Thymus (tissue), 14 donors: ENCODE measurements at places on chromosomes 1 and 21.

GRCh38 chr1:31583995-31584868 lies 7.9 kb downstream of the TINAGL1 start:
- H3K4me3 ChIP-seq, result no peak overlapping the region
- no peak overlapping the region for H3K27ac ChIP-seq
- peaks cover 2% of the 10 kb centered on the region for H3K4me1 ChIP-seq
- DNase-seq, result no peak
- no peaks in the 10 kb centered on the region for H3K36me3 ChIP-seq
- peaks cover 9% of the 10 kb centered on the region for H3K27me3 ChIP-seq

- H3K4me3 ChIP-seq, result no peak overlapping the region
- no peak for DNase-seq
- no peaks in the 10 kb centered on the region for H3K27me3 ChIP-seq
- H3K4me1 ChIP-seq, result peaks cover 3% of the 10 kb centered on the region
- no peak overlapping the region for H3K27ac ChIP-seq
Observed at GRCh38 chr1:25186161-25187007, 45.9 kb downstream of the SYF2 start.

DNA sequence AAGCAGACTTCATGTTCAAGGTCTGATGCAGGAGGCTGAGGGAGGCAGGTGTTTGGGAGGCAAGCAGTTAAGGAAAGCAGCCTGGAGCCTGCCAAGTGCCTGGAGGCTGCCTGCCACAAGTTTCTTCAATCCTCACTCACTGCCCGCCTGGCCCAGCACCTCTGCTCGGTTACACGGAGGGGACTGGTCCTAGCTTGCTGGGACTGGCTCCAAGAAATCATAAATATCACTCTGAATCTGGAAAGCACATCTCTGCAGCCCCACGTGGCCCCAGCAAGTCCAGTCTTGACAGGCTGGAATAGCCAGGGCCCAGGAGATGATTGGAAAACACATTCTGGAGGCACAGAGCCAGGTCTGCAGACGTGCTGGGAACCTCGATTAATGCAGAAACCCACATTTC lies 83.9 kb downstream of the BCAR3 start:
- no peak for DNase-seq
- H3K27ac ChIP-seq, result no peak overlapping the region
- H3K4me1 ChIP-seq, result peaks cover 21% of the 10 kb centered on the region

DNA sequence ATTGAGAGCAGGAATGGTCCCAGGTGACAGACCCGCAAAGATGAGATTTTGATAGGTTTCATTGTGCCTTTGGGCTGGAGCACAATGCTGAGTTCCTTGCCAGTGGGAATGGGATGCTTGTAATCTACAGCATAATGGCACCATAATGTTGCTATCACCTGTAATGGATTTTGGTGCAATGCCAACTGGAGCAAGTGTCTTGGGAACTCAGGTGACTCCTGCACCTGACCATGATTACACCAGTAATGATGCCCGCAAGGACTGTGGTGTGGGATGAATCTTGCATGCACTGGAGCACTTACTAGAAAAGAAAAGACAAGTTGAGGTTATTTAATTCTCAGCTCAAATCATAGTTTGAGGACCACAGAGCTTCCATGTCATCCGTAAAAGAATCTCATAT lies 96.7 kb downstream of the PTPRU start:
- no peaks in the 10 kb centered on the region for H3K36me3 ChIP-seq
- H3K27ac ChIP-seq, result no peak overlapping the region
- no peak for DNase-seq
- H3K4me3 ChIP-seq, result no peak overlapping the region

DNA sequence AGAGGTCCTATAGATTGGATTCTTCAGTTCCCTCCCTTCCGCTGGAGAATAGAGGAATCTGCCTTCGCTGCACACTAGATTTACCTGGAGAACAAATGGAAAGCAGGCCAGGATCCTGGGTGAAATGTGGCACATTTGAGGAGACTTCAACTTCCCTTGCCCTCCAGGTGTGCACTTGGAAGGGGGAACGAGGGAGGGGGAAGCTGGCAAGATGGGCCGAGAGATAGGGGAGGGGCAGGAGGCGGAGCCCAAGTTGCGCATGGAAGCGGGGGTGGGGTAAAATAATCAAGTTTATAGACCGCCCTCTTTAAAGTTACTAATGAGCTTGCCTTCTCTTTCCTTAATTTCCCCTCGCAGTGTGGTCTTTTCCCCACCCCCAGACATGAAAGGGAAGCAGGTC lies 155.7 kb upstream of the CAMK1G start:
- no peak for DNase-seq
- H3K27me3 ChIP-seq, result no peaks in the 10 kb centered on the region
- H3K27ac ChIP-seq, result no peak overlapping the region
- no peak overlapping the region for H3K4me3 ChIP-seq
- no peaks in the 10 kb centered on the region for H3K36me3 ChIP-seq
